NCI-H460 (cell line): ENCODE measurements at places on chromosomes 4 and X.

- DNase-seq: no peak
Measured at GRCh38 chrX:17968367-17968766, 107.3 kb upstream of the RAI2 start.

GRCh38 chr4:183348706-183349659, 26.8 kb upstream of the CLDN24 start:
- no peak for DNase-seq

DNA sequence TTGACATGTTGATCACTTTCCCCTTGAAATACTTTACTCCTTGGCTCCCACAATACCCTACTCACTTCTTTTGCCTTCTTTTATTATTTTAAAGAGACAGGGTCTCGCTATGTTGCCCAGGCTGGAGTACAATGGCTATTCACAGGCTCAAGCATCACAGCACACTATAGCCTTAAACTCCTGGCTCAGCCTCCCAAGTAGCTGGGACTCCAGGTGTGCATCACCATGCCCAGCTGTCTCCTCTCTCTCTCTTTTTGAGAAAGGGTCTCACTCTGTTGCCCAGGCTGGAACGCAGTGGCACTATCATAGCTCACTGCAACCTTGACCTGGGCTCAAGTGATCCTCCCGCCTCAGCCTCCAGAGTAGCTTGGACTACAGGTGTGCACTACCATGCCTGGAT, 51.6 kb downstream of the SUPT20HL2 start:
- no peak for DNase-seq

GRCh38 chr4:169852481-169852880, 94.7 kb upstream of the HPF1 start:
- no peak for DNase-seq

GRCh38 chr4:26682436-26682835, 98.6 kb downstream of the TBC1D19 start:
- DNase-seq: no peak

GRCh38 chr4:156638334-156638733, 333.3 kb downstream of the PDGFC start:
- no peak for DNase-seq
